ENCODE measurements at places on chromosomes 11 and 22.

DNA sequence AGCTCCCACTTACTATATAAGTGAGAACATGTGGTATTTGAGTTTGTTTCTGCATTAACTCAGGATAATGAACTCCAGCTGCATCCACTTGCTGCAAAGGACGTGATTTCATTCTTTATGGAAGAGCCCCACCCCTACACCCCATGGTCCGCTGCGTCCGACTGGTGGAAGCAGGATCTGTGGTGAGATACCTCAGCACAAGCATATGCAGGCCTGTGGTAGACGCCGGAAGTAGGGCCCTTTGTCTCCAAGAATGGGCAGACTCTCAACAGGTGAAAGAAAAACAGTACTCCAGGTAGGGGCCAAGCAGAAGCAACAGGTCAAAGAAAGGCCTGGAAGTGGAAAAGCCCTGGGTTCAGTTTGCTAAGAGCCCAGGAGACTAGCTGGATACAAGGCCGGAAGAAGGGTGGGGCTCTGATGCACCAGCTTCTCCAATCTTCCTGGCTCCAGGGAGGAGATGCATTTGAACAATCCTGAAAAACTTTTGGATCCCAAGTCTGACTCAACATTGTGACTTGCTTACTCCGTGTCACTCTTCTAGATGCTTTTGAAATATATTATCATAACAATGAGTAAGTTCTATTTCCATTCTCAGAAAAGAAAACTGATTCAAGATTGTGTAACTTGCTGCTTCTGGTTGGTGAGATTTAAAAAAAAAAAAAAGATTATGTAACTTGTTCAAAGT lies 30.4 kb downstream of the NEAT1 start:
- no peak for DNase-seq

DNA sequence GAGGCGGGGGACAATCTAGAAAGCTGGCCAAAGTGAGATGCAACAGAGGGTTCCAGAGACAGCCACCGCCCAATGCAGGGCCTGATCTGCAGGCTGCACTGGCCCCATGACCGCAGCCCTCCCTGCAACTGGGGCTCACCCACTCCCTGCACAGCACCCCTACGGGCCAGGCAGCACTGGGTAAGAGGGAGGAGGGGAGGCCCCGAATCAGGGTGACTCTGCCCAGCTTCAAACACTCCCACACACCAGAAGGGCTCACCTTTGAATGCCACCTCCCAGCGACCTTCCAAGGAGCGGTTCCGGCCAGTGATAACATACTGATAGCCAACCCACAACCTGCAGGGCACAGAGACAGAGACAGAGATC lies 59.3 kb downstream of the DGCR2 start:
- DNase-seq, result no peak

GRCh38 chr11:115695677-115696364 lies 191.6 kb upstream of the CADM1 start:
- no peak for DNase-seq

GRCh38 chr22:39449708-39450107 lies 7.1 kb upstream of the MGAT3 start:
- DNase-seq, result no peak

- no peak for DNase-seq
Measured at GRCh38 chr11:81874635-81875034, 859.0 kb downstream of the FAM181B start.

GRCh38 chr11:78223320-78223954 lies 34.7 kb downstream of the USP35 start:
- DNase-seq, result no peak

- no peak for DNase-seq
Measured at GRCh38 chr11:1653541-1654387, 24.2 kb downstream of the KRTAP5-5 start.

DNA sequence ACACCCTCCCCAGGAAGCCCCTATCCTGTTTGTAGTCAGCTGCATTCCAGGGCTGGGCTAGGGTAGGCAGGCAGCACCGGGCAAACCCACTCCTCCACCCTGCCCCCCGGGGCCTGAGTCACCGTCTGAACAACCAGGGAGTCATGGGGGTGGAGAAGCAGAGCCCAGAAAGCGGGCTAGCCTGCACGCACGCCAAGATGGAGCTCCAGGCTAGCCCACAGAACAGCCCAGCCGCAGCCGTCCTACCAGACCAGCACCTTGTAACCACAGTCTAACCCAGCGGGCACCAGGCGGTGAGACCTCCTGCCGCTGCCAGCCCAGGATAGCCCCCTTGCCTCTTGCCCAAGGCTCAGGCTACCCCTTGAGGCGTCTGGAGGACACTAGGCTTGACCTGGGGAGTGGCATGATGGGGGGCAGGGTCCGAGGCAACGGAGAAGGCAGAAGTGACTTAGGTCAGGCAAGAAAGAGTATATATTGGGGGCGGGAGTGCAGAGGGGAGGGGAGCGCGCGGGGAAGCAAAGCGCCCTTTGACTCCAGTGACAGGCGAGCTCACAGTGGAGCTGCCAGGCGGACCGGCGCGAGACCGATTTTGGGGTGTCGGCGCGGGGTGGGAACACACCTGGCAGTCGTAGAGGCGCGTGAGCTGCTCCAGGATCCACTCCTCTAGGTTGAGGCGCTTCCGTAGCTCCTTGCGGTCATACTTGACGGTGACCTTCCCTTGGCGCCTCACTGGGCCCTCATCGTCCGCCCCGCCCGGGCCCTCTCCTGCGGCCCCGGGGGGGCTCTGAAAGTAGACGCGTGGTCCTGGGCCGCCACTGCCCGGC lies 734 bp downstream of the PPP1R14B start:
- peak; percentile 69 for DNase-seq

DNA sequence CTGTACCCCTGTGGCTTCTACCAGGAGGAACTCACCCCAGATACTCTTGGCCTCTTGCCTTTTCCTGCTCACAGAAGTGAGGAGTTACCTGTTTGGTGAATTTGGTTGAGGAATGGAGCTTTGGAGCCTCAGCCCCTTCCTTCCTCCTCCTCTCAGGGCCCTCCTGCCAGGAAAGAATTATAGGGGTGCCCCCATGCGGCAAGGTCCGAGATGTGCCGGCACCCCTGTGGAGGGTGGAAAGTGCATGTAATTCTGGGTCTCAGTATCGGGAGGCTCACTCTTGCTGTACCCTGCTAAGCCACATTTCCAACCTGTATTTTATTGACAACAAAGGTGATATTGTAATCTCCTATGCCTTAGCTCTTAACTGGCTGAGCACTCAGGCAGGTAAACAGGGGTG lies 13.7 kb upstream of the IGSF22 start:
- DNase-seq, result no peak

GRCh38 chr11:115919341-115920091 lies 415.3 kb upstream of the CADM1 start:
- DNase-seq, result no peak

GRCh38 chr11:56783448-56784041 lies 35.0 kb upstream of the OR9G4 start:
- DNase-seq, result no peak

- no peak for DNase-seq
Measured at GRCh38 chr11:33195462-33196173, 34.3 kb upstream of the CSTF3 start.

All from activated effector memory CD4-positive, alpha-beta T cell treated with Interleukin-2 at 50 U/mL for 16 hours (primary cell).